ENCODE measurements at places on chromosomes 1 and 21.

DNA sequence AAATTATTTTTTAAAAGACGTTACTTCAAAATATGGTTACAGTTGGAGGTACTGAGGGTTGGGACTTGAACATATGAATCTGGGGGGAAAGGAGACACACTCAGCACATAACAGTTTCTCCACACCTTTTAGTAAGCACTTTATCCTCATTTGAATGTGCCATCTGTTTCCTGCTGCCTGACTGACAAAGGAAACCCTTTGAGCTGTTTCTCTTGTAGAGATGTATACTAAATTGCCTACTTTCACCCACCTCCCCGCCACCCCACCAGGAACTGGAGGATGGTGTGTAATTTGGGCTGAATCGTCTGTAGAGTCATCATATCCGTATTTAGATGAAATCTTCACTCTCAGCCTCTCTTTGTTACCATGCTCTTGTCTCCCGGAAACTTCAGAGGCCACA, 108.1 kb downstream of the KAZN start:
- no peak for DNase-seq

DNA sequence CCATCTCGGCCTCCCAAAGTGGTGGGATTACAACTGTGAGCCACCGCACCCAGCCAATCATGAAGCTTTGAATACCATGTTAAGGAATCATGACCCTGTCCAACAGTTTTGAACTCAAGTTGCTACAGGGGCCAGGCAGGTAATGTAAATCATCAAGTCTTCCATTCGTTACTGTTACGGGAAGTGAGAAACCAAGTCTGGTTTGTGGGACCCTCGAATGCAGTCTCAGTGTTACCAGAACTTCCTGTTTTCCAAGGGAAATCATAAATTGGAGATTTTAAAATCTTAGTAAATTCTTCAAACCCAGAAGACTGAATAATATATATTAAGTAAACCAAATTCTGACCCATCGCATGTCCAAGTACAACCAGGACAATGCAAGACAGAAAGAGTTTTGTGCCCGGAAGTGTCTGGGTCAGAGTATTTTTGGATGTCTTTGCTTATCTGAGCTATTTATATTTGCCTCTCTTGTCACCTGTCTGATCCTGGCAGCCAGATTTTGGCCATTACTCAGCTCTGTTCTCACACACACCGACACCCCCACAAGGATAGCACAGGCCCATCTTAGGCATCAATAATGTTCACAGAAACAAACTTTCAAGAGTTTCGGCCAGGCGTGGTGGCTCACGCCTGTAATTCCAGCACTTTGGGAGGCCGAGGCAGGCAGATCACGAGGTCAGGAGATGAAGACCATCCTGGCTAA, 8.8 kb downstream of the ATP5IF1 start:
- DNase-seq, result no peak

DNA sequence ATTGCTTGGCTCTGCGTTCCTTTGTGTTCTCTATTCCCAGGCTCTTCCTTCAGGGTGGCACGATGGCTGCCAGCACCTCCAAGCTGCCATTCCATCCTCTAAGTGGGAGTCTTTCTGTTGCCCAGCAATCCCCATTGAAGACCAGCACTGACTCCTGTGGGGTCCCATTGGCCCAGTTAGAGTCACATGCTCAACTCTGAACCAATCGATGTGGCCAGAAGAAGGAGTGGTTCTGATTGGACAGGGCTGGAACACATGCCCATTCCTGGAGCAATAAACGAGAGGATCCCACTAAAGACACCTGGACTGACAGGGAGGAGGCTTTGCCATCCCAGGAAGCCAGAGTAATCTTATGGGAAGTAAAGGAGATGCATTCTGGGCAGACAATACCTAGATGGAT, 97.2 kb upstream of the IGSF21 start:
- DNase-seq, result no peak

- DNase-seq, result no peak
Observed at GRCh38 chr1:85438353-85438752, 26.6 kb downstream of the DDAH1 start.

GRCh38 chr1:52139817-52140540, 1.9 kb upstream of the ZFYVE9 start:
- DNase-seq, result peak; percentile 57

DNA sequence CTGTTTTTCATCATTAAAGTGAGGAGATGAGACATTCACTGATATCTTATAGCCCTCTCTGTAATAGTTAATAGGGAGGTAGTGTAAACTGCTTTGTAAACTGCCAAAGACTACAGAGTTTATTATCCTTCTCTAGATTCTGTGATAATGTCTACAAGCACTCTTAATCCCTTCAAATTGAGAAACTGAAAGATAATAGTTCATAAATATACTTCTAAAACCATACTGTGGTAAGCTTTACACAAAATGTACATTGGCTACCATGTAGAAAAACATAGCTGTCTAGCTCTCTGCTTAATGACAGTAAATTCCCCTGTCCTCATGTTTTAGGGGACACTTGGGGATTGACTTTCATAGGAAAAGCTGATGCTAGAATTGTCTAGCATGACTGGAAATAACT, 39.6 kb downstream of the CXADR start:
- DNase-seq, result no peak

- no peak for DNase-seq
Observed at GRCh38 chr21:41219498-41220207, 51.7 kb downstream of the BACE2 start.

DNA sequence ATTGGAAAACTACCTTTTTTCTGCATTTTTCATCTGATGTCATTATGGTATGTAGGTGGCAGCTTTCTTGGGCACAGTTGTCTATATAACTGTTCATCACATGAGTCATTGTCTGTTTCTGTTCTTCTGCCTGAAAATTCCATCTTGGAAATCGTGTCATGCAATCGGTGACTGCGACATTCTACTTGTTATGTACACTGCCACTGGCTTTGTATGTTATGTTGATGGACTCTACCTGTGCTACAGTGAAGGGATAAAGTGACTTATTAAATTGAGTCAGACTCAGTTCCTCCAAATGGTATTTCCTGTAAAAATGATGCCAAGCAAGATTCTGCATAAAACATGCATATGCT, 8.6 kb downstream of the SMAP2 start:
- DNase-seq, result no peak

- DNase-seq, result no peak
Observed at GRCh38 chr1:37265786-37266667, 208.4 kb upstream of the ZC3H12A start.

DNA sequence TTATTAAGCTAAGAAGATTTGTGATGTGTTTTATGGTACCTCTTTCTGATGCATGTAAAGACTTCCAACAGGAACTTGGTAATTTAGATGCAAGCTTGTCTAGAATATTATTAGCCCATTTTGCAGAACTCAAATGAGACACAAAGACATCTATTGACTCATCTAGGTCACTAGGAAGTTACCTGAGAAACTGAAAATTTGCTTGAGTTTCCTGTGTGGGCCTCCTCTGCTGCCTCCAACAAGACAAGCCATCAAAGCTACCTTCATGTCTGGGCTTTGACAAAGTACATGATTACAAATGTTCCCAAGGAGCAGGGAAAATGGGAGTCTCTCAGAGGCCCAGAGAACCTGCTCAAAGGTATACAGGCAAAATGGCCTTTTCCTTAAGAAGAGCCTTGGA, 5.6 kb downstream of the RUNX1 start:
- peak; percentile 63 for DNase-seq

- no peak for DNase-seq
Observed at GRCh38 chr1:217407534-217408001, 223.3 kb downstream of the GPATCH2 start.

DNA sequence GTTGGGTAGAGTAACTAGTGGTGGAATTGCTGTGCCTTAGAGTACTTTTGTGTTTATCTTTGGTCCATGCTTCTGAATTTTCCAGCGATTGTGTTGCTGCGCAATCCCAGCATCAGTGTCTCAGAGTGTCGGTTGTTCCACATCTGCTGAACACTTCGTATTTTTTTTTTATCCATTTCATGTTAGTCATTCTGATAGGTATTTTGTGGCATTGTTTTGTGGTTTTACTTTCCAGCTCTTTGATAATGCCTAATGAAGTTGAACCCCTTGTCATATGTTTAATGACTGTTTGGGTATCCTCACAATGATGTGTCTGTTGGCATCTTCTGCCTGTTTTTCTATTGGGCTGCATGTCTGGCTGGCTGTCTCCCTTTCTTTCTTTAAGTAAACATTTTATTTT, 13.6 kb downstream of the TUFT1 start:
- DNase-seq, result no peak

DNA sequence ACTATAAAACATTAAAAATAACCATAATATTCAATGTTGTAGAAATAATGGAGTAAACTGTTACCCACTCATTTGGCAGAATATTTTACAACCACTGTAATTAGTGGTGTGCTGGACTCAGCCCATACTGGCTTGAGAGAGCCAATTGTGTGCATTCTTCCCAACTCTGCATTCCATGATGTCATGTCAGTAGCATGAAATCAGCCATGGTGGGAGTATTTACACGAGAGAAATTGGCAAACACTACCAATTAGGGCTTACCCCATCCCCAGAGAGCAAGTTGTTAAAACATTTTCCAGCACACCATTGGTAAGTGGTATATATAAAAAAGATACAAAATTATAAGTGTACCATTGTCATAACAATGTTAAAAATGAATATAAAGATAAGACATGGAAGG, 19.1 kb upstream of the QSOX1 start:
- DNase-seq, result no peak

GRCh38 chr1:206778031-206778430, 5.7 kb upstream of the IL10 start:
- no peak for DNase-seq

DNA sequence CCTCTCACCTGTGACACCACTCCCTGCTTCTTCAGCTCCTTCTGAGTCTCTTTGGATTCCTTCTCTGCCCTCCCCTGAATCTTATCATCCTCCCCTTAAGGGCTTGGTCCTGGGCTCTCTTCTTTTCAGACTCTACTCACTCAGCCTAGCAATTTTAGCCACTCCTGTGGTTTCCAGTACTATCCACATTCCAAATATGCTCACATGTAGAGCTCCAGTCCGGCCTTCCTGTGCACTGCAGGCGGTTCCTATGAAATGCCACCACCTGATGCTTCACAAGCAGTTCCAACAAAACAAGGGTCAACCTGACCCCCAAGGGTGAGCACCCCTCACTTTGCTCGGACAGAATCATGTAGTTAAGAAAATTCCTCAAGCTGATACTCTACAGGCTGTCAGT, 35.9 kb downstream of the MAB21L3 start:
- DNase-seq, result no peak

GRCh38 chr1:41328001-41328615, 33.1 kb upstream of the FOXO6 start:
- no peak for DNase-seq

- DNase-seq, result no peak
Observed at GRCh38 chr1:32447469-32448185, 17.2 kb upstream of the ZBTB8B start.

- no peak for DNase-seq
Observed at GRCh38 chr21:25462517-25462971, 144.7 kb downstream of the MRPL39 start.

DNA sequence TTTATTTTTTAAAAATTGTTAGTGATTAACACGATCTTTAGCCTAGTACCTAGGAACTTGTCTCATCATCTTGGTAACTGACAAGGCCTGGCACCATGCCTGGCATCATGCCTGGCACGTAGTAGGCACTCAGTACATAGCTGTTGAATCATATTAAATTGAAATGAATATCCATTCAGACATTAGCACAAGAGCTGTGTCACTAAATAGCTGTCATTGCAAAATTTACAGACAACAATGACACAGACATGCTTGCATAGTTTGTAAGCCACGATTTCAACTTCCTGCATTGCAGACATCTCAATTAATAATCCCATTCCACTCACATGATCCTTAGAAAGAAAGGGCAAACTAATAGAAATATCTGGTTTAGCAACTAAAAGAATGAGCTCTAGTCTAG, 15.4 kb upstream of the PHACTR4 start:
- no peak for DNase-seq

DNA sequence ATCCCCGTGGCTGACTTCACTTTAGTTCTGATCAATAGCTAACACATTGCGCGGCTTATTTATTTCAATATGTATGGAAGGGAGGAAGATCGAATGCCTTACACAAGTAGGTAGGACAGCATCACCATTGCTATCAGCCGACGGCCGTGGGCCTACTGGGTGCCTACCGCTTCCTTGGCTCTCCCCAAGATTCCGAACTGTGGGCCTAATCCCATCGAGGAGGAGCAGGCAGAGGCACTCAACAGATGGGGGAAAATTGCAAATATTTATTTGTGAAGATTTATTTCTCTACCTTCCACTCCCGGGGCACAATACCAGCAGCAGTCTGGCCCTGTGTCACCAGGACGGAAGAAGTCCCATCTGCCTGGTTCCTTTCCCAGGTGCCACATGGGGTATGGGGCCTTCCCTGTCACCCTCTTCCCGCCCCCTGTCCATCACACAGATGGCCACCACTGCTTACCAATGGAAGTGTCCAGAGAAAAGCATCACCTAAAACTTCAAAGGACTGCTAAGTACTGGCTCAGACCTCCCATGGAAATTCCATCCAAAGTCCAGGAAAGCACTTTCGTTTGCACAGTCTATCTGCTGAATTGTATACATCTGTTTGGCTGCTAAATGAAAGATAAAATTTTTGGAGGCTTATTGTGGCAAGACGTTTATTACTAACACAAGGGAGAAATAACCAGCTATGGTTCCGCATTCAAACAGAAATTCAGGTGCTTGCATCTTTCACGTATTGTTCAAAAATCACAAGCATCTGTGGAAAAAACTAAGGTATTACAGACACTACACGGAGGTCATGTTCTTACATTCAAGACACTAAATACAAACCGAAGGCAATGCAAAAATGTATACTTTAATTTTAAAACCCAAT, 11.8 kb downstream of the AGT start:
- no peak for DNase-seq

DNA sequence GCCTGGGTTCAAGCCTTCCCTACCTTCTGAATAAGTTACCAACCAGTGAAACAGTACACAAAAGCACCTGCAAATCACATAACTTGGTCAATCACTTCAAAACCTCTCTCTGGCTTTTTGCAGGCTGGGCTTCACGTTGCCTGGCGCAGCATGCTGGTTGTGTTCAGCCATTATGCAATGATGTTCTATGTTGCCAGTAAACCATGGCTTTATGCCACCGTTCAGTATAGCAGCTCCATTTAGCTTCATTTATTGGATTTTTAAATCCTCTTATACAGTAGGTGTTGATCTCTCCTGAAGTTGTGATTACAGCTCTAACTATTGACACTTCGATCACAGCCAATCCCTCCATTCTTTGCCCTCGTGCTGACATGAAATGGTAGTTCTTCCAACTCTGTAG, 233.6 kb upstream of the PTBP2 start:
- DNase-seq, result no peak

DNA sequence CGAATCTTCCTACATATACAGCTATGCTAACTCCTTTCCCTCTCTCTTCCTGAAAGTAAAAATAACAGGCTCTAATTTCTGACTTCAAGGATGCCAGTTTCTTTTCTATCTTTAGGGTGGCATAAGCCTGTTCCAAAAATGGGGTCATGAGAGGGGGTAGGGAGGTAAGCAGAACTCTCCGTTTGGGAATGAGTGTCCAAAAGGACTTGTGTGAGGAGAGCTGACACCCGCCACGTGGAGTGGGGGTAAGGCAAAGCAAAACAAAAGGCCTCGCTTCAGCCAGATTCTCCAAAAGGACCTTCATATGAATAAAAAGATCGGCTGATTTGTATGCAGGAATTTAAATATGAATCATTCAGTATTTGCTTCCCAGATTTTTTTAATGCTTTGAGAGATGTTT, 28.6 kb downstream of the PLPPR4 start:
- DNase-seq, result no peak

Measured in CD4-positive, alpha-beta T cell treated with Interleukin-6 at 100 ng/mL for 8 hours (primary cell).